Stimulated activated CD8-positive, alpha-beta memory T cell treated with anti-CD3 and anti-CD28 coated beads, Interleukin-7, amount 100 ng/mL, for 1 hour (primary cell): ENCODE measurements at places on chromosomes 2 and 18.

- no peak for DNase-seq
Measured at GRCh38 chr18:28382215-28382879, 205.4 kb upstream of the CDH2 start.

GRCh38 chr2:226813148-226813701 lies 13.6 kb upstream of the IRS1 start:
- no peak for DNase-seq

DNA sequence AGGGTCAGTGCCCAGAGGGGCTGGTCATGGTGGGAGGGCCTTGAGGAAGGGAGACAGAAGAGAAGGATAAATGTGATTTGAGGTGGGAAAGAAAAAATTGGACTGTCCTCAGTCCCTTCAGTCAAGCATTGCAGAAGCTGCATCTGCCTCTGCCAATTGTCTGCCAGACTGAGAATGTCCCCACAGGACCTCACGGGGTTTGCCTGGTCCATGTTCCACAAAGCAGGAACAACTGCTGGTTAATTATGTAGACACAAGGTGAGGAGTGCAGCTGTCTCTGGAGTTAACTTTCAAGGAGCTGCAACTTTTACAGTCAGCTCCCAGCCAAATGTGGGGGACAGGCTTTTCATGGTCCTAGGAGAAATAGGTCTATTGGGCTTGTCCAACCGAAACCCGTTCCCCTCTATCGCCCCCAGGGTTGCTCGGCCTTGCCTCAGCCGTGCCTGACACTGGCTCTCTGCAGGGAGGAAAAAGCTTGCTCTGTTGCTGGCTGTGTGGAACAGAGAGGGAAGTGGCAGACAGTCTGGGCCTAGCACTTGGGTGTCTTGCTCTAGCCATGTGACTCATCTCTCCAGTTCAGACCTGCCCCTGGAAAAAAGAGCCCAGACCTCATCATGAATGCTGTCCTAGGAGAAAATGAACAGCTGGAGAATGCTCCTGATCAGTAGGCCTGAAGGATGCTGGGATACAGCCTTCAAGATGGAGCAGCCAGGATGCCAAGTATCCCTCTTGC lies 31.1 kb upstream of the PAX8 start:
- DNase-seq = no peak

DNA sequence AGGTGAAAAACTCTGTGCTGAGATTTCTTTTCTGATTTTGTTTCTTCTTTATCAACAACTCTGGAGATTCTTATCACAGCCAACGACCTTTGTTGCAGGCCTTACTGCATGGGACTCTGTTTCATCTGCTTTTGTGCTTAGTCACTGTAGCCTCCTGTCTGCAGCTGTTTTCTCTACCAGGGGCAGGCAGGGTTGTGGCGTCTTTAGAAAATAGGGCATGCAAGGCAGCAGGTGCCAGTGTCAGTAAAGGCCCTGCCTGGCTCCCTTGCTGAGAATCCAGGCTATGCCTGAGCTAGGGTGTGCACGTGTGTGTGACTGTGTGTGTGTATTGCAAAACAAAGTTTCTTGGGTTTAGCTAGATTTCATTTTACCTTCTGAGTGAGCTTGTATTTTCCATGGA lies 14.6 kb upstream of the SLC9A2 start:
- no peak for DNase-seq

DNA sequence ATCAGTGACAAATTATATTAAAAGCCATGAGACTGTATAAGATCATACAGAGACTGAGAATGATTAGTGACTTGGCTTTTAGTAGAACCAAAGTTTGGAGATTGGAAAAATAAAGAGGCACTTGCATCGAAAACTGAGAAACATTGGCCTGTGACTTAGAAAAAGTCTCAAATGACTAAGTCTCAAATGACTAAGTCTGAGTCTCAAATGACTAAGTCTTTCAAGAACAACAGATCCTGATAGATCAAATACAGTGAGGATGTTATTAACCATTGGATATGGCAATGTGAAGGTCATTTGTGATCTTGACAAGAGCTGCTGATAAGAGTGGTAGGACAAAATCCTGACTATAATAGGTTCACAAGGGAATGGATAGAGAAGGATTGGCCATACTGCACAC lies 135.5 kb upstream of the FANCL start:
- no peak for DNase-seq
